A549 treated with Mapracorat at 1 μM for 4 hours (cell line): ENCODE measurements at places on chromosomes 3 and 15. TPM values are rescaled to one million over a fixed set of nuclear protein-coding genes. Genes with fewer than 3 reads are reported as not detected.

AMT gene
- 0.28 to 0.73 TPM (median 0.44 TPM) in 4 of 5 replicates, not detected in the other for total RNA-seq

WDR93 gene
- 0.07 to 0.25 TPM (median 0.19 TPM) in 5 replicates for total RNA-seq

CDHR4 gene
- 0.10 to 0.64 TPM (median 0.22 TPM) in 5 replicates for total RNA-seq

ILDR1 gene
- not detected in 5 replicates for total RNA-seq

MAP1A gene
- total RNA-seq = 0.57 to 0.66 TPM (median 0.64 TPM) in 5 replicates

PP2D1 gene
- total RNA-seq = not detected in 5 replicates

C3orf22 gene
- total RNA-seq = not detected in 5 replicates

NMD3 gene
- 45.5 to 57.8 TPM (median 49.0 TPM) in 5 replicates for total RNA-seq

ANKRD28 gene
- total RNA-seq = 45.5 to 61.6 TPM (median 60.2 TPM) in 5 replicates
